Liver (tissue), 10 donors: ENCODE measurements at places on chromosomes 3 and 15. TPM values are rescaled to one million over a fixed set of nuclear protein-coding genes. Genes with fewer than 3 reads are reported as not detected.

The SPATA12 gene
- total RNA-seq: not detected

The CSPG4 gene
- total RNA-seq: 1.2 TPM

The GPR62 gene
- 0.08 TPM for total RNA-seq

The CTXND1 gene
- 3.1 TPM for total RNA-seq

The TRANK1 gene
- total RNA-seq: 40.0 TPM

The HTR3E gene
- not detected for total RNA-seq

The PGBD4 gene
- total RNA-seq: 1.1 TPM

- DNase-seq: no peak
- H3K27ac ChIP-seq: no peak overlapping the region
These were observed 42.2 kb downstream of the PDZRN3 start for GRCh38 chr3:73582535-73582934.

- H3K27ac ChIP-seq: no peak overlapping the region
- H3K27me3 ChIP-seq: no peaks in the 10 kb centered on the region
- H3K36me3 ChIP-seq: no peaks in the 10 kb centered on the region
- no peak overlapping the region for H3K4me3 ChIP-seq
- no peaks in the 10 kb centered on the region for H3K4me1 ChIP-seq
These were observed 78.7 kb downstream of the POLQ start for GRCh38 chr3:121467085-121467484.

GRCh38 chr15:57866149-57866736, 159.7 kb downstream of the POLR2M start:
- no peaks in the 10 kb centered on the region for H3K27me3 ChIP-seq
- DNase-seq: peak; percentile 69
- no peak overlapping the region for H3K27ac ChIP-seq
- H3K4me3 ChIP-seq: no peak overlapping the region
- H3K36me3 ChIP-seq: no peaks in the 10 kb centered on the region

GRCh38 chr3:9408061-9408460, 10.6 kb downstream of the SETD5 start:
- peaks cover 58% of the 10 kb centered on the region for H3K4me1 ChIP-seq
- H3K36me3 ChIP-seq: no peaks in the 10 kb centered on the region
- no peak overlapping the region for H3K4me3 ChIP-seq
- H3K27ac ChIP-seq: no peak overlapping the region

DNA sequence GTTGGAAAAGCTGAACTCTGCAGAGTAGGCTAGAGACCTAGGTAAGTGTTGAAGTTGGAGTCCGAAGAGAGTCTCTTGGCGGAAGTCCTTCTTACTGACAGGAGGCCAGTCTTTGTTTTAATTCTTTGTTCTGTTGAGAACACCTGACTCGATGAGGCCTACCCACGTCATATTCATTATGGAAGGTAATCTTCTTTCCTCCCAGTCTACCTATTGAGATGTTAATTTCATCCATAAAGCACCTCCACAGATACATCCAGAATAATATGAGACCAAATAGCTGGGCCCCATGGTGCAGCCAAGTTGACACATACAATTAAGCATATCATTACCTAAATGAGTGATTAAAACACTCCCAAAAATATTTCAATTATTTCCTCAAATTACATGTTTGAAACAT, 515.5 kb downstream of the CADM2 start:
- H3K4me3 ChIP-seq: no peak overlapping the region
- H3K36me3 ChIP-seq: no peaks in the 10 kb centered on the region
- no peak for DNase-seq

DNA sequence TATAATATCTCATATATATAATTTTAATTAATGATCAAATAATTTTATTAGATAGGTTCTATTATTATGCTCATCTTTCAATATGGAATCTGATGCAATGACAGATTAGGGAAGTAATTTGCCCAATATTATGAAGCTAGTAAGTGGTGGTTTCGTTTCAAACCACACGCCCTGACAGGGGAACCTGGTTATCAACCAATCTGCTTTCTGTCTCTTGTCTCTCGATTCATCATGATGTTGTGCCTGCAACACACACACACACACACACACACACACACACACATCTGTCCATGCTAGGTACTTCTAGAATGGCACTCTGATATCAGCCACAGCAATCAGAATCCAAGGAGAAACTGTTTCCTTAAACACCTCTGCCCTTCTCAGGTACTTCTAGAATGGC, 128.4 kb downstream of the ZBBX start:
- H3K27ac ChIP-seq: no peak overlapping the region
- no peaks in the 10 kb centered on the region for H3K27me3 ChIP-seq
- H3K36me3 ChIP-seq: no peaks in the 10 kb centered on the region
- no peak for DNase-seq
- no peaks in the 10 kb centered on the region for H3K4me1 ChIP-seq
- no peak overlapping the region for H3K4me3 ChIP-seq

- H3K27me3 ChIP-seq: no peaks in the 10 kb centered on the region
- DNase-seq: no peak
- H3K36me3 ChIP-seq: no peaks in the 10 kb centered on the region
- no peak overlapping the region for H3K27ac ChIP-seq
- no peaks in the 10 kb centered on the region for H3K4me1 ChIP-seq
These were observed 141.2 kb upstream of the GADL1 start for GRCh38 chr3:31035681-31036080.

DNA sequence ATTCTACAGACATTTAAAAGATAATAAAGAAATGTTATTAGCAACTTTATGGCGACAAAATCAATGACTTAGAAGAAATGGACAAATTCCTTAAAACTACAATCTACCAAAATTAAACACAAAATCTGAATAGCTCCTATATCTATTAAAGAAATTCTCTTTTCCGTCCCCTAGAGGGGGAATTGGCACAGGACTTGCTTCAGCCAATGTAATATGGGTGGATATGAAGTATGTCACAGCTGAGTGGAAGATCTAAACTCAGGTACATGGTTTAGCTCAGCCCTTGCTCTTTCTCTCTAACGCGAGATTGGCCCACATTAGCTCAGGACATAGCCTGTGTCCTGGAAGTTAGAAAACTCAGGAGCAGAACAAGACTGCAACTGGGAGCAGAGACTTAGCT, 79.3 kb downstream of the DNAH12 start:
- no peaks in the 10 kb centered on the region for H3K4me1 ChIP-seq
- DNase-seq: no peak

DNA sequence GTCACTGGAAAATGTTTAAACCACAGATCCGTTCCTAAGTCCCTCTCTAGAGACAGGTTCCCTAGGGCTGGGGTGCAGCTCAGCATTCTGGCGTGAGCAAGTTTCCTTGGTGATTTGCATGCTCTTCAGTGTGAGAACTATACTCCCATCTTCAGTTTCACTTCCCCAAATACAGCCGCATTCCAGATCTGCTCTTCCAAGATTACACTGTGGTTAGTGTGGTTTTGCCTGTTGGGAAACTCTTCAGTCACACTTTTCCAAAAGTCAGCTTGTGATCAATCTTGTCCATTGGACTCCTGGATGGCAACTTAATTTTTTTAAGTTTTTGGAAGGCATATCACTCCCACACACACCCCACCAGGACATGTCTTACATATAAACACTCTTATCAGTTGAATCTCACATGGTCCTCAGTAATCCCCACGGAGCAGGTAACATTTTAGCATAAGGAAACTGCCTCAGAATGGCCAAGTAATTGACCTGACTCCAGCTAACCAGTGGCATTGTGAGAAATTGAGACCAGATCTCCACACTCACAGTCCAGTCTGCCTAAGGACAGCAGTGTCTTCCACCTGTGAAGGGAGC, 33.5 kb upstream of the PTPN23 start:
- no peak for DNase-seq
- peaks cover 7% of the 10 kb centered on the region for H3K36me3 ChIP-seq
- H3K4me3 ChIP-seq: no peak overlapping the region
- H3K4me1 ChIP-seq: peaks cover 7% of the 10 kb centered on the region

DNA sequence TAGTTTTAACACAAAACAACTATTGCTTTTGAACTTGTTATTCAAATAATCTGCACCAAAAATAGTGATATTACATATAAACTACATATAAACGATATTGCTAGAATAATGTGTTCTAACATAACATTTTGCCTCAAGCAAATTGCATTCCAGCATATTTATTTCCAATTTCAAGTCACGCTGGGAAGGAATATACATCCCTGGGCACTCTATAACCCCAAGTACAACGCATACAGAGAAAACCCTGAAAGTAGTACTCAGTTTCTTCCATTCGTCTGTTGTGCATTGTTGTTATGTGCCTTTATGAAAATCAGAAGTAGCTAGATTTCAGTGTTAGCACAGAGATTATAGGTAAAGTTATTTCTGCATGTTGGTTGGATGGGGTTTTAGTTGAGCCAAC, 251.5 kb downstream of the TUSC7 start:
- H3K4me3 ChIP-seq: no peak overlapping the region
- no peak for DNase-seq
- H3K27ac ChIP-seq: no peak overlapping the region
- H3K4me1 ChIP-seq: no peaks in the 10 kb centered on the region
- no peaks in the 10 kb centered on the region for H3K36me3 ChIP-seq

GRCh38 chr3:64945171-64945729, 257.4 kb upstream of the ADAMTS9 start:
- no peaks in the 10 kb centered on the region for H3K36me3 ChIP-seq
- DNase-seq: no peak
- no peaks in the 10 kb centered on the region for H3K4me1 ChIP-seq
- no peaks in the 10 kb centered on the region for H3K27me3 ChIP-seq

GRCh38 chr15:69036826-69037225, 22.3 kb downstream of the NOX5 start:
- DNase-seq: peak; percentile 9
- no peak overlapping the region for H3K4me3 ChIP-seq
- no peak overlapping the region for H3K27ac ChIP-seq
- no peaks in the 10 kb centered on the region for H3K27me3 ChIP-seq

DNA sequence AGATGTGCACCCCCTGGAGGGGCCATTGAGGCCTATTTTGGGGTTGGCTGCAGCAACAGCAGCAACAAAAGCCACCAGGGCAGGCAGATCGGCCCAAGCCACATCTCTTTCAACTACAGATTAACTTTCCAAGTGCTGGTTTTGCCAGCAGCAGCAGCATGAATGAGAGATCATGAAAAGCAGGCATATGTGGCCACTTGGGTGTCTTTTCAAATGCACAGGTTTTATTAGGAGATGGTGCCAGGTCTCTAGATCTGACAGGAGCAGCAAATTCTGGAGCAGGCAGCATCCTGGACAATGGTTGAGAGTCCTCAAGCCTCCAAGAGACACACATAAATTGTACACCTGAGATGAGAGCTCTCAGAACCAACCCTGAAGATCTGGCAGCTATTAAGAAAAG, 31.7 kb upstream of the CCDC66 start:
- H3K4me3 ChIP-seq: no peak overlapping the region
- H3K27me3 ChIP-seq: no peaks in the 10 kb centered on the region
- no peak for DNase-seq
- no peaks in the 10 kb centered on the region for H3K4me1 ChIP-seq

DNA sequence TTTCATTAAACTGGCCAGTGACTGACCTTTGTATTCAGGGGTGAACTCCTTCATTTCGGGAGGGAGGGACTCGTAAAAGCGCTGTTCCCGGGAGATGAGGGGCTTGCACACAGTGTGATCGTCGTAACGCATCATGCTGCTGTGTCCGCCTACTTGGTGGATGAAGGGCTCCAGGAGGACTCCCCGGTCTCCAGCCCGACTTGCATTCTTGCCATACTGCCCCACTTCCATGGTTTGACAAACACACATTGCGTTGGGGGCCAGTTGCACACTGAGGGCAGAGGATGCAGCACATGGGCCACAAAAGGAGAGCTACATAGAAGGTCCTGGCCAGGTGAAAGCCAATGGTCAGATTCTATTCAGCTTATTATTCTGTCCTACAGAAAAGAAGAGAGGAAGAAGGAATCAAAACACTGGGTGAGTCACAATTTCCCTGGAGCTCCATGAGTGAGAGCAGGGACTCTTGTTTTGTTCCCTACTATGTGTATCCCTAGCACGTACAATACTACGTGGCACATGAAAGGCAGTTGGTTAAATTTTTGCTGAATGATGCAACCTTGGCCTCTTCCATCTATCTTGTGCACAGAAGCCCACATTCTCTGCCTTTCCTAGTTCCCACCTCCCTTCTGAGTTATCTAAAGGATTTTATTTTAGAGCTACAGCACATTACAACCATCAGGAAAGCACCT, 24.2 kb upstream of the GMPPB start:
- no peak overlapping the region for H3K4me3 ChIP-seq
- no peaks in the 10 kb centered on the region for H3K36me3 ChIP-seq
- peaks cover 2% of the 10 kb centered on the region for H3K4me1 ChIP-seq
- DNase-seq: no peak
- no peaks in the 10 kb centered on the region for H3K27me3 ChIP-seq
